ENCODE measurements at places on chromosomes 7 and 10.
A peak's percentile ranks its signal among the peaks of the same experiment; 100 is the strongest.

- no peak for DNase-seq
Observed at GRCh38 chr10:73519336-73519735, 23.5 kb upstream of the PPP3CB start.

- no peak for DNase-seq
Observed at GRCh38 chr7:138665669-138666140, 35.5 kb downstream of the SVOPL start.

DNA sequence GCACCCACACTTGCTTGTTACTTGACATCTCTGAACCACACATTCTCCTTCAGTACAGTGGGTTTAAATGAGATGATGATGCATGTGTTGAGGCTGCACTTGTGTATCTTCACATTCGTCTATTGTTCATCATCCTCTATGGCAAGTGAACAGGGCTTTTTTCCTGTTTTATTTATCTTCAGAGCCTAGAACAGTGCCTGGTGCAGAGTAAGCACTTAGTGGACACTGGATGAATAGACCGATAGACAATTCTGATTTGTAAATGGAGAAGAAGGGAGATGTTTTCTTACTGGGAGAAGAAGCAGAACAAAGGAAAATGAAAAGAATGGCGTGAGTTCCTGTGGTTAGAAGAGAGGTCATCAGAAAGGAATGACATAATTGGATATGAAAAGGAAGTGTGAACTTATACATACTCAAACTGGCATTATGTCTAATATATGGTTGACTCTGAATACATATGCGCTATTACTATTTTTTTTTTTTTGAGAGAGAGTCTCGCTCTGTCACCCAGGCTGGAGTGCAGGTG is 99.7 kb downstream of the AVL9 start:
- no peak for DNase-seq

- DNase-seq = no peak
Observed at GRCh38 chr7:76375251-76375650, 16.5 kb upstream of the YWHAG start.

- DNase-seq = no peak
Observed at GRCh38 chr10:88861036-88861435, 9.4 kb upstream of the ANKRD22 start.

DNA sequence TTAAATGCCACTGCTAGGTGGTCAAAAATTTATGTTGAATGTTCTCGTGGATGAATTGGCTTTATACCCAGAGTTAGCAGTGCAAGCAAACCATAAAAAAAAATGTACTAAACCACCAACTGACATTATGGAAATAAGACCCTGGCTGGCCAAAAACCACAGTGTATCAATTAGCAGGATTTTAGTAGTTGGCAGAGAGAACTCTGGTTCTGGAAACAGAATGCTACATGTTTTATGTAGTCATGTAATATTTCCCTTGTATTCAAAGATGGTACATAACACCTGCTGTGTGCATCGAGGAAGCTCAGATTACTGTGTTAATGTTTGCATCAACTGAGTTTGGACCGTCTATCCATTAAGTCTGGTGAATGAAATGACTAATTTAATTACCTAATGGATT is 618.5 kb downstream of the CCSER2 start:
- no peak for DNase-seq

DNA sequence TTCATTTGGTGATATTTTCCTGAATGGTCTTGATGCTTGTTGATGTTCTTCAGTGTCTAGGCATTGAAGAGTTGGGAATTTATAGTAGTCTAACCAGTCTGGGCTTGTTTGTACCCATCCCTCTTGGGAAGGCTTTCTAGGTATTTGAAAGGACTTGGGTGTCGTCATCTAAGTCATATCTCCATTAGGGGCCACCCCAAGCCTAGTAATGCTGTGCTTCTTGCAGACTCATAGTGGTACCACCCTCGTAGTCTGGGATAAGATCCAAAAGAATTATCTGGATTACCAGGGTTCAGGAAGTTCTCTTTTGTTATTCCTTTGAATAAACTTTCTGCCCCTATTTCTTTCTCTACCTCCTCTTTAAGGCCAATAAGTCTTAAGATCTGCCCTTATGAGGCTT is 319.4 kb upstream of the MYO3A start:
- DNase-seq = no peak

- peak; percentile 90 for DNase-seq
Observed at GRCh38 chr7:140596519-140597427, 43.8 kb downstream of the DENND2A start.

GRCh38 chr7:132854238-132854637 is 227.7 kb downstream of the CHCHD3 start:
- no peak for DNase-seq

GRCh38 chr10:20890491-20891337 is 6.4 kb downstream of the NEBL start:
- peak; percentile 49 for DNase-seq

- DNase-seq = no peak
Observed at GRCh38 chr7:107622894-107623293, 37.7 kb upstream of the SLC26A4 start.

DNA sequence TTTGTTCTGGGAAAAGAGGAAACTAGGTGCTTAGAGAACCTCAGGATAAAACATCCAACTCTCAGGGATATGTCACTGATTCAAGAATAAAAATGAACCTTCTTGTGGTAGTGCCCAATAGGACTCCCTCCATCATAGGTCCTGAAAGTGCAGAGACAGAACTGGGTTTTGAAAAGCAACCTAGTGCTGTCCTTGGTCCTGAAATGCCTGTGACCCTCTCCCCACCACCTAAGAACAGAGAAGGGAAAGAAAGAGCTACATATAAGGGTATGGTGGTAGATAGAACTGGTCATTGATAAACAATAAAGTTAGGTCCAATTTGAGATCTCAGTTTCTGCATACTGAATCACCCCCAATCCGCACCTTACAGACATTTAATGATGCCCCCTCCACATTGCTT is 953.3 kb downstream of the XPNPEP1 start:
- peak; percentile 42 for DNase-seq

DNA sequence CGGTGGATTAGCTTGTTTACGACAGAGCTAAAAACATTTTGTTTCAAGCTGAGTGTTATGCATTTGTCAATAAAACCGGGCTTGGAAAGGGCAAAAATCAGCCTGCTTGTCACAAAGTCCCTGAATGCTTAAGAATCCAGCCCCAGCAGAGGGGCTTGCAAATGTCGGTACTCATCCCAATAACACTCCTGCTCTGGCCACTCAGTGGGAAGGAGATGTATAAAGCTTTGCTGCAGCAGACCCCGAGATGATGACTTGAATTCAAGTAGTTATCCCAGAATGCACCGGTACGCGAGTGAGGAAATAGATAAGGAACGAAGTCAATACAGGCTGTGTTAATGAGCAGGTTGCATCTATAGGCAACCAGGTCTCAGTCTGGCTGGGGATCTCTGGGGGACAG is 662.3 kb downstream of the CCSER2 start:
- DNase-seq = no peak

DNA sequence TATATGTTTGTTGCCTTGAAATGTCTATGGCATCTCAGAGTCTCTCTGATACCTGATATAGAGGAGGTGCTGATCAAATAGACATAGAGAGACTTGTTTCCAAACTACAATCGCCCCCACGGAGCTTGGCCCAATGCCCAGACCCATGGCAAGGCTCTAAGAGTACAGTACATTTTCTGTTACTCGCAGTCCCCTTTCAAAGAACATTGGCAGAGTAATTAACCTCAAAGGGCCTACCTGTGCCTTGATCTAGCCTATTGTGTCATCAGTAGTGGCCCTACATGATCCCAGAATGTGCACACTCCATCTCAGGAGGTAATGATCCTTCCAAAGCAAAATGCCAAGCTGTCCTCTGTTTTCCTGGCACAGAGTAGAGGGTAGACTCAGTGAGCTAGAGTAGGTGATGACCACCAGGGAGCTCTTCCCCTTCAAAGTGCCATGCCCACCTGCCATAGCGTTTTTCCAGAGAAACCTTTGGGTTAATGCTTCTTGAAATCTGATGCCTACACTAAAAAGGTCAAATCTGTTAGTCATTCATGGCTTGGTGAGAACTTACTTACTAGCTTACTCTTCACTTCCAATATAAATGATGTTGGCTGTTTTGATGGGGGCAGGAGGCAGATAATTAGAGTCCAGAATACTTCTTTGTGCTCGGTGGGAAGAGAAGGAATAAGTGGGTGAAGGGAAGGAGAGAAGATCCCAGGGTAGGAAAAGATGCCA is 41.2 kb upstream of the ACSL5 start:
- DNase-seq = no peak

GRCh38 chr10:44281089-44281613 is 103.7 kb downstream of the CXCL12 start:
- no peak for DNase-seq

GRCh38 chr10:12841426-12841825 is 160.1 kb downstream of the CCDC3 start:
- DNase-seq = no peak

GRCh38 chr10:11231285-11231684 is 213.6 kb downstream of the CELF2 start:
- DNase-seq = no peak

DNA sequence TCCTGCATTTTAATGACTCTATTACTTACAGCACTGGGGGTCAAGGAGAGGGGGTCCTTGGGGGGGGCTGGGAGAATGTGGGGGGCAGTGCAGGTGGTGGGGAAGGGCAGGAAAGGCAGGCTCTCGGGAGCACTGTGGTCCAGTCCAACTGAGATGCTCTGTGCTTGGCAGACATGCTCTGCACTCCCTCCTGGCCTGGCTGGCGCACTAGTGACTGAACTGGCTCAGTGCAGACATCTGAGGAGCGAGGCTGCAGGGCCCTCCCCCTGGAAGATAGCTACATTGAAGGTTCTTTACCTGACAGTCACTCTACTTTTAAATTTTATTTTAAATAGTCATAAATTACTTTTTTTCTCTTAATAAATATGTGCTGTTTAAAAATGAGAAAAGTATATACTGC is 105.7 kb downstream of the NEURL1 start:
- DNase-seq = no peak

GRCh38 chr10:67923551-67923950 is 39.1 kb downstream of the SIRT1 start:
- no peak for DNase-seq

GRCh38 chr10:114557854-114558253 is 100.2 kb downstream of the ABLIM1 start:
- no peak for DNase-seq

GRCh38 chr7:29335188-29336083 is 140.9 kb downstream of the CHN2 start:
- DNase-seq = no peak

DNA sequence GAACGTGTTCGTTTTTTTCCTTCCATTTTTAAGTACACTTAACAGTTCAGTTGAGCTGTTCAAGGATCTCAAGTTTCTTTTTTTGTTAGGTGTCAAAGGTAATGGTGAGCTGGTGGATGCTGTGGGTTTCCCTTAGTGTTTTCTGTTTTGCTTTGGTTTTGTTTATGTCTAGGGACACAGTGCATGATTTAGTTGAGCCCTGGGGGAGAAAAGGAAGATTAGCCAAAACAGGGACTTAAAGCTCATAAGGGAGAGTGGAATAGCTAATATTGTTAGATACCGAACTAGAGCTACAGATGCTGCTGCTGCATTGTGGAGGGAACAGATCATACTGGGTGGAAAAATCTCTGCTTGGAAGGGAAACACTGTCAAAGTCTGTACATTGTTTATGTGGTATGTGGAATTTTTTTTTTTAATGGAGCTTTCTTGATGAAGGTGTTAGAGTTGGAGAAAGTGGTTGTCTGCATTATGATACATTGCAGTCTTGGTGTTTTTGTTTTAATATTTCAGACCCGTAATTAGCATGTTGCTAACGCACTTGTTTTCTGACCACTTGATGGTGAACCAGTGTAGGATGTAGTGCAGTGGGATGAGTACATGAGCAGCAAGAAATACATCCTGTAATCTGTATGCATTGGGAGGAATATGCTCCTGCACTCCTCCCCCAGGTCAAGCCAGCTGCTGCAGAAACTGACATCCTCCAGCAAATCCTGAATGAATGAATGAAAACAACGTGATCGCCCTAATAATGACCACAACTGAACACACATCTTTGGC is 2.1 kb downstream of the GLCCI1 start:
- DNase-seq = peak; percentile 31

GRCh38 chr10:25493122-25493893 is 318.5 kb downstream of the GPR158 start:
- DNase-seq = peak; percentile 97

GRCh38 chr7:26237035-26237807 is 35.7 kb downstream of the CBX3 start:
- DNase-seq = peak; percentile 33

GRCh38 chr7:4712281-4713182 is 30.4 kb downstream of the FOXK1 start:
- DNase-seq = peak; percentile 38

GRCh38 chr7:114481999-114482398 is 67.4 kb downstream of the FOXP2 start:
- peak; percentile 23 for DNase-seq

DNA sequence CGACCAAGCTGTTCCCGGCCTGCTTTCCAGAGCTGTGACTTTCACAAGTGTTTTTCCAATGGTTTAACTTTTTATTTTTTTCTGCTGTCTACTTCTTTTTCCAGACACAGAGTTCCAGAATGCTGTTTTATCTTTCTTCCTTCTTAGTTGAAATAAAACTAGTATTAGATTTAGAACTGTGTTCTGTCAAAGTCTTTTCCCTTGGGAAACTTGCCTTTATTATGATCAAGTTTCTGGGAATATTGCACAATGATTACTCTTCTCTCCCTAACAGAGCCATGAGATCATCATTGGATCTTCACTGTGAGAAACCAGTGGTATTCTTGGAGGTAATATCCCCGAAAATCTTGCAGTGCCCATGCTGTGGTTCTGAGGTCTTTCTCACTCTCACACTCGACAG is 104.9 kb upstream of the KCND2 start:
- peak; percentile 80 for DNase-seq

- no peak for DNase-seq
Observed at GRCh38 chr10:67296926-67297325, 371.1 kb downstream of the LRRTM3 start.

DNA sequence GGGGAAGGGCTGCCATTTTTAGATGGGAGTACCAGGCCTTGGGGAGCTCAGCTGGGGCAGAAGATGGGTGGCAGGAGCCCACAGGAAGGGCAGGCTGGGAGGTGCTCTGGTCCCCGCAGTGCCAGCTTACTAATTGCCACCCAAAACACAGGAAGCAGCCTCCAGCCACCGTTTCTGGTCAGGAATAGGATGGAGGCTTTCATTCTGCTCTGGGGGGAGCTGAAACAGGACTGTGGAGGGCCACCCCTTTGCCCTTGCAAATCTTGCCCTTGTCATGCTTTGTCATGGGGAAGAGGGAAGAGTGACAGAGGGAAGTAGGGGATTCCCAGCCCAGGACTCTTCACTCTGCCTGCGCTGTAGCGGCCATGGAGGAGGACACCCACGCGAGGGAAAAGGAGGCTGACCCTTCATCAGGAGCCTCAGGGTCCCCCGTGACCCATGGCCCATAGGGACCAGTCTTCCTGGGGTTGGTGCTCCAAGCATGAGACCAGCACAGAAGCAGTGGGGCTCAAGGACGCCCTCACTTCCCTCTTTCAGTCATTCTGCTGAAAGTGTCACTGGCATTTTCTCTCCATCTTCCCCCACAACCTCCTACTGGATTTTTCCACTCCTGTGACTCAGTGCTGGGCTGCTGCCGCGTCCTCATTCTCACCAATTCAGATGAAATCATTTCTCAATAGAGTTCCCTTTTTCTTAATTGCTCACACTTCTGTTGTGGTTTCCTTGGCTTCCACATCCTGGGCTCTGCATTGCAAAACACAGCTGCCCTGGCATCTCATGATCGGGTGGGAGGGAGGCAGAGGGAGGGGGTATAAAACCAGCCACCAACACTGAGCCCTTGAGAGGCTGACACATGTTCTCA is 61.9 kb downstream of the MKI67 start:
- DNase-seq = peak; percentile 65

Measured in fibroblast of lung (primary cell).